Stimulated activated effector memory CD8-positive, alpha-beta T cell treated with anti-CD3 and anti-CD28 coated beads, Interleukin-12 subunit alpha, Interleukin-12 subunit beta, amount 100 ng/mL, for 72 hours (primary cell): ENCODE measurements at places on chromosomes 16 and 17.

DNA sequence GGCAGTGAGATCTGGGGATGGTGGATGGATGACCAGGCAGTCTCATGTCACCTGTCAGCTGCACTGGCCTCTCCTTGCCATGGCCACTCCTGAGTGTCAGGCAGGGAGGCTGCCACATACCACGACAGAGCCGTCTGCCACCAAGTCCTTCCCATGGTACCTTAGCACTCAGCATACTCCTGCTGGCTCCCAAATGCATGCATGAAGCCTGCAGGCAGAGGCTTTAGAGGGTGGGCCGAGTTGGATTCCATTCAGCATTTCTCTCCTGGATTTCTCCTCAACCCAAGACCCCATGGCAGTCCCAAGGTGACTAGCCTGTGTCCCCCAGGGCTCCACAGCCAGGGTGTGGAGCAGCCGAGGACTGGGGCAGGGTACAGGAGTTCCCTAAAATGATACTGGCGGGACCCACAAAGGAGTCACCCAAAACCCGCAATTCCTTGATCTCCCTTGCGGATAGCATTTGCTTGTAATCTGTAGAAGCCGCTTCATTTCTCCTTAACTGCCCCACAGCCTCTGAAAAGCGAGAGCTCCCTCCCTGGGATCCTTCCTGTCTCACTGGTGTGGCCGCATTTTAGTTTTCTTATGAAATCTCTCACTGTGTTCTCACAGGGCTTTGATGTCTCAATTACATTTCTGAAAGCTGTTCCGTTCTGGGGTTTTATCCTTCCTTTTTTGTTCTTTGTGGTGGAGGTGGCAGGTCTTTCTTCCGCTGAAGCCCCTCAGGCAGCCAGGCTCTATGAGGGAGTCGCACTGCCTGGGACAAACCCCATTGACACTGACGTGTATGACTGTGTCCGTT is 141.4 kb downstream of the SOCS1 start:
- no peak for DNase-seq

DNA sequence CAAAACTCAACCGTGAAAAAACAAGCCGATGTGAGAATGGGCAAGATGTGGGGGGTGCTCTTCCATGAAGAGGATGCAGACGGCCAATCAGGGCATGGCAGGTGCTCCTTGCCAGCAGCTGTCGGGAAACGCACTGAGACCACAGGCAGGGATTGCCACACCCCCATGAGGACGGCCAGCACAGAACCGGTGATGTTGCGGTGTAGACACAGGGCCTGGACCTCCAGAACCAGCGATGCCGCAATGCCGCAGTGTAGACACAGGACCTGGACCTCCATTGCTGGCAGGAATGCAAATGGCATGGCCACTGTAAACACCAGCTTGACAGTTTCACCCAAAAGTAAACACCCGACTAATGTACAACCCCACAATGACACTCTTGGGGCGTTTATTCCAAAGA is 164.9 kb downstream of the BANP start:
- DNase-seq, result no peak

DNA sequence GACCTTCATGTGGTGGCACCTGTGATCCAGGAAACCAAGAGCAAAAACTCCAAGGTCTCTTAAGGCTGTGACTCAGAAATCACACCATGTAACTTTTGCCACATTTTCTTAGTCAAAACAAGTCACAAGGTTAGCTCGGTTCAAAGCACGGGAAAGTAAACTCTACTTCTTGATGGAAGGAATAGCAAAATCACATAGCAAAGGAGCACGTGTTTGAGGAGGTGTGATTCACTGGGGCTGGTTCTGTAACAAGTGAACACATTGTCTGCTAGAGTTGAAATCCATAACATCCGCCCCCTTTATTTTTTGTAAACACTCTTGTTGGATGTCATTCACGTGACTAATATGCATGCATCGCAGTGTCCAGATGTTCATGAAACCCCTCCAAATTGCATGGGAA is 415.0 kb upstream of the MAF start:
- DNase-seq, result no peak

DNA sequence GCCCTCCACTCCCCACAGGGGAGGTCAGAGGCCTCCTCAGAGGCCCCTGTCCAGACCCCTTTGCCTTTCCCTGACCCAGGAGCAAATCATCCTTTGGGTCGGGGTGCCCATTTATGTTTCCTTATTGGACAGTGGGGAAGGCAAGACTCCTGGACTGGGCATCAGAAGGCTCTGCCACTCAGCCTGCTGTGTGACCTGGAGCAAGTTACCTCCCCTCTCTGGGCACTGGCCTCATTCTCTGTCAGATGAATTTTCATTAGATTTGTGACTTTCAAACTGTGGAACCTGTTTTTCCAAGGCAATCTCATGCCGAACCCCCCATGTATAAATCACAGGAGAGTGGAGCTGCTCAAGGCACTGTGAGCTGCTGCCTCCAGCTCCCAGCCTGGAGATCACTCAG is 47.0 kb upstream of the TOB1 start:
- no peak for DNase-seq

DNA sequence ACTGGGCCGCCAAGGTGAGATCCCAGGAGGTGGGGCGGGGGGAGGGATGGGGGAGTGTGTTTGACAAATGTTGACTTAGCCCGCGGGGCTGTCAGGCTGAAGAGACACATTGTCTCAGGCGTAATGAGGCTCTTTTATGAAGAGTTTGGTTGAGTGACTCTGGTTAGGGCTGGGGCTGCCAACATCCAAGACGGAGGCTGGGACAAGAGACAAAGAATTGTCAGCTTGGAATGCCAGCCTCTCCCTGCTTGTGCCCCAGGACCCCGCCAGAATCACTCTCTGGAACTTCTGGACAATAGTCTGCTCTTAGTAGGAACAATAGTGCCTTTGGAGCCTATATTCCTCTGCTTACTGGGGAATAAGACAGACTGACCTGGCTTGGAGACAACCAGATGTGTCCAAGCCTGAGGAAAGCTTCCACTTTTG is 24.0 kb downstream of the PCTP start:
- DNase-seq, result no peak

- DNase-seq, result no peak
Measured at GRCh38 chr16:30769379-30770089, 7.4 kb downstream of the RNF40 start.

DNA sequence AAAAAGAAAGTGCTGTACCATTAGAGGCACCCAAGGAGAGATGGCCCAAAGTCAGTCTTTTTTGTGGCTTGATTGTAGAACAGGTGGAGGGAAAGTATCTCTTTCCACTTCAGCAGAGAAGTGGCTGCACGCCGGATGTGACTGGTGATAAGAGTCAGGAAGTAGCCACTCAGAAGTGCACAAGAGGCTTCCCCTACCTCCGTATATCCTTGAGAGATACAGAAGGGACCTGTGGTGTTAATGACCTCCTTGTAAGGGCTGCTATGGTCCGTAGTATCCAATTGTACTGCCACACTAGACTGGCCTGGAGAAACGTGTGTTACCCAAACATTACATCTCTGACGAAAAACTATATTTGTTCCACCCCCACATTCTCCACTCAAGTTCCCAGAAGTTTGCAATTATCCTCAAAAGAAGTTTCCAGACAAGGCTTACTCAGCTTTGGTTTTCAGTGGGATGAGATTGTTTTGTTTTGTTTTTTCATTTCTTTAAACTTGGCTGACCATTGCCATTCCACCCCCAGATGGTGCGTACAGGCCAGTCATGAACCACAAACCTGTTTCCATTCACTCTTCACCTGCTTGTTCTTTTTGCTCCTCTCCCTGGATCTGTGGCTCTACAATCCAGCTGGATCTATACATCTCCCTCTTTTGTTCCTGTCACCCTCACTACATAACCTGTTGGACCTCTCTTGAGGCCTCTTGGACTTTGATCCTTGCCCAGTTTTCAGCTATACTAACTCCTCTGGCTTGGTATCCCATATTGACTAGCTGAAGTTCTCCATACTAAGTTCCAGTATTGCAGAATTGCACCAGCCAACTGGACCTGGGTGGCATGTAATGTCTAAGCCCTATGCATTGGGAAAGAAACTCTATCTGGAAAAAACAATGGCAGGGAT is 20.7 kb upstream of the MED13 start:
- no peak for DNase-seq

GRCh38 chr16:28200661-28201060 is 11.1 kb downstream of the XPO6 start:
- no peak for DNase-seq

GRCh38 chr17:45785480-45786193 is 1.5 kb downstream of the CRHR1 start:
- no peak for DNase-seq

DNA sequence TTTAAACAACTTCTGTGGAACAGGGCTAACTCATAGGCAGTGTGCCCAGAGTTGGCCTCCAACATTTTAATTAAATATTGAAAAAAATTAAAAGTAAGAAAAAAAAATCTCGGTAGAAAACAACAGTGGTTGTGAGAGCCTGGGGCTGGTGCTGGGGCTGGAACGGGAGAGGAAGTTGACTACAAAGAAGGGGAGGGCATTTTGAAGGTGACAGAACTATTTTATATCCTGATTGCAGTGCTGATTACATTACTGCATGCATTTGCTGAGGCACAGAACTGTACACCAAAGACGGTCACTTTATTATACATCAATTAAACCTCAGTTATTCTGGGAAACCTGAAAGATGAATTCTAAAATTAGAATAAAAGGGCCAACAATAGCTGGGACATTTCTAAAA is 142.5 kb downstream of the PARN start:
- no peak for DNase-seq

GRCh38 chr17:15112846-15113617 is 152.1 kb downstream of the PMP22 start:
- no peak for DNase-seq

GRCh38 chr16:82682767-82683166 is 56.0 kb downstream of the CDH13 start:
- no peak for DNase-seq

DNA sequence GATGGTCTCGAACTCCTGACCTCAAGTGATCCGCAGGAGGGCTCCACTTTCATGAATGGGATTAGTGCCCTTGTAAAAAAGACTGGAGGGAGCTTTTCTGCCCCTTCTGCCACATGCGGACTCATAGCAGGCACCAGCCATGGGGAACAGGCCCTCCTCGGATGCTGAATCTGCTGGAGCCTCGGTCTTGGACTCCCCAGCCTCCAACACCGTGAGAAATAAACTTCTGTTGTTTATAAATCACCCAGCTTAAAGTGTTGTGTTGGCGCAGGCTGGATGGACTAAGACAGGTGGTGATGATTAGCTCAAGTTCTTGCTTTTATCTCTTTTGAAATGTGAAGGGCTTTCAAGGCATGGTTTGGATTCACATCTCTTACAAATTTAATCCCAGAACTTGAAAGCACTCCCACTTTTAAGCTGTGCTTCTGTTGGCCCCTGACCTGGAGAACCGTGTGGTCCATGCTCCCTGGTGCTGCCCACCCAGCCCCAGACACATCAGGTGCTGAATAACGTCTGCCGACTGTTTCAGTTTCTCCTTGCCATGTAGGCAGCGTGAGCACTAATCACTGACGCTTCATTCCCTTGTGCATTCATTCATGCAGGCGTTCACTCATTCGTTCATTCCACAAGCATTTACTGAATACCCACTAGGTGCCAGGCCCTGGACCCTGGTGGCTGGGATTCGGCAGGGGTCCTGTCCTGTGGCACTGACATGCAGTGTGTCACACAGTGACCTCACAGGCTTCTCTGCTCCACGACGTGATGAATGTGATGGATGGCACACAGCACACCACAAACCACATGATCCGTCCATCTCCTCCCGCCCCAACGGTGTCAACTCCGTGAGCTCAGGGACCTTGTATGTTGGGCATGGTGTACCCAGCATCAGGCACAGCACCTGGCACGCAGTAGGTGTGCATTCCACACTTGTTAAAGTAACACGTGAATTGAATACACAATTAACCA is 8.9 kb downstream of the CIBAR2 start:
- no peak for DNase-seq

- DNase-seq, result no peak
Measured at GRCh38 chr16:4298761-4299522, 16.9 kb upstream of the GLIS2 start.

- no peak for DNase-seq
Measured at GRCh38 chr16:56921571-56921970, 10.4 kb upstream of the HERPUD1 start.

GRCh38 chr16:23705517-23705902 is 7.5 kb downstream of the ERN2 start:
- no peak for DNase-seq

- DNase-seq, result no peak
Measured at GRCh38 chr16:86844695-86845094, 266.3 kb downstream of the FOXL1 start.

DNA sequence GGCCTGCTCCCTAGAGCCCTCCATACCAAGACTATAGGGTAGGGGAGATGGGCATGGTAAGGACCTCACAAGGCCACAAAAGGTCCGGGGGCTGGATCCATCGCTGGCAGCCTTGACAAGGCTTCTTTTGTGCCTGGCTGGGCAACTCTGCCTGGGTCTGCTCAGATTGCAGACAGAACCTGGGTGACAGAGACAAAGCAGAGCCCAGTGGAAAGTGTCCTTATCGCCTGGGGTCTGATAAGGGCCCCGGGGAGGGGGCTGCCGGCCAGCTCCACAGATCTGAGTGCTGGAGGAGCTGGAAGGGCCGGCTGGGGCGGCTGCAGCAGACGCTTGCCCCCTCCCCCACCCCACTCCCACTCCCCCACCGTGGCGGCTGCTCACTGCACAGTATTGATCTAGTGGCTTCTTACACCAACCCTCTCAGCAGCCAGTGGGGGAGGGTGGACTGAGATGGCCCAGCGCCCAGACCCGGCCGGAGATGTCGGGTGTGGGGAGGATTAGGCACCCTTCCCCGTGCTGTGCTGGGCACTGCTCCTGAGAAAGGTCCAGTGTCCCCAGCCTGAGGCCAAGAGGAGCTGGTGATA is 7.2 kb downstream of the MMP15 start:
- DNase-seq, result no peak

- no peak for DNase-seq
Measured at GRCh38 chr17:51721730-51722129, 436.8 kb downstream of the CA10 start.

DNA sequence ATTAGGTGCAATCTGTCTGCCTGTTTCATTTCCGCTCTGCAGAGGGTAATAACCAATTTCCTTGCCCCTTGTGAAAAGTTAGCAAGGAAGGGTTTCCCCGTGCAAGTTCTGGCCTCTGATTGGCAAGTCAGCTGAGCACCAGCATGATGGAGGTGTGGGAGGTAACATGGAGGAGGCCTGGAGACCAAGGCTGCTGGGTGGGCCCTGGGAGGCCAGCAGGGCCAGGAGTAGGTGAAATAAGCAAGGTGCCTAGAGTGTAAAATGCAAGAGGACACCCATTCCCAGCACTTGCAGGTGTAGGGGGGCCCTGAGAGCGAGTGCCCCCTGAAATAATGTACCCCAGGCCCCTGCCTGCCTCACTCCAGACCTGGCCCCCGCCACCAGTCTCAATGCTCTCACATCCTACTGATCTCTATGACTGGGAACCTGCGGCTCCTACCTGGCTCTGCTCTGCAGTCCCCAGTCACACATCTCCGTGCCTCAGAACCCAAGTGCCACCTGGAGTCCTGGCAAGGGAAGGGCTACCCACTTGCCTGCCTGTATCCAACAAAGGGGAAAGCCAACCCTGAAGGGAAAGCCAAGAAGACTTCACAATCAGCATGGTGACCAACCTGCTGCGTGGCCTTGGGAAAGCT is 116.2 kb downstream of the C16orf78 start:
- no peak for DNase-seq
